ENCODE measurements at places on chromosomes 2 and 18. TPM values are rescaled to one million over a fixed set of nuclear protein-coding genes. Genes with fewer than 3 reads are reported as not detected.
A peak's percentile ranks its signal among the peaks of the same experiment; 100 is the strongest.

- no peak for DNase-seq
These were observed 61.6 kb upstream of the CCBE1 start for GRCh38 chr18:59758837-59759236.

The GAREM1 gene
- total RNA-seq: 0.14 TPM

DNA sequence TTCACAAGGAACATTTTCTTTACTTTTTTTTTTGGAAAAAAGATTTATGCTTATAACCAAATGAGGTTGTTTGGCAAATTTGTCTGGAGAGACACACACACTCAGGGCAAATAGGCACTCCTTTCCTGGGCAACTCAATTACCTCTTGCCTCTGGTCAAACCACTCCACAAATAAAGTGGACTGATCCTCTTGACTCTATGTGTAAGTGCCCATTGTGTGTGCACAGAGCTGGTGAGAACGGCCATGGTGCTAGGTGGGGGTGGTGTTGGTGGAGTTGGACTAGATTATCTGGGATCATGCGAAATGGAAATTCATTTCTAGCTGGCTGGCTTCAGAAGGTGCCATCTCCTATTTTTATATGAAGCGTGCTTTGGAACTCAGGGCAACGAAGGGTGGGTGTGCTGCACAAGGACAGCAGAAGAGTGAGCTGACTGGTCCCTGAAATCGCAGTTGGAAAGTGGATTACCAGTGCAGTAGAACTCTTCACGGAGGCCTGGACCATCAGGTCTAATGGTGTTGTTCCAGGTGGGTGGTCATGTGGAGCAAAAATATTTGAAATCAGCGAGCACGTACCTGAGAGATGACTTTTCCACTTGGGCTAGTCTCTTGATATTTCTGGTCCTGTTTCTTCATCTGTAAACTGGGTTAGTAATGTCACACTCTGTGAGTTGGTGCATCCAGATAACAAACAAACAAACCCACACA, 149.9 kb downstream of the RPIA start:
- no peak for DNase-seq

DNA sequence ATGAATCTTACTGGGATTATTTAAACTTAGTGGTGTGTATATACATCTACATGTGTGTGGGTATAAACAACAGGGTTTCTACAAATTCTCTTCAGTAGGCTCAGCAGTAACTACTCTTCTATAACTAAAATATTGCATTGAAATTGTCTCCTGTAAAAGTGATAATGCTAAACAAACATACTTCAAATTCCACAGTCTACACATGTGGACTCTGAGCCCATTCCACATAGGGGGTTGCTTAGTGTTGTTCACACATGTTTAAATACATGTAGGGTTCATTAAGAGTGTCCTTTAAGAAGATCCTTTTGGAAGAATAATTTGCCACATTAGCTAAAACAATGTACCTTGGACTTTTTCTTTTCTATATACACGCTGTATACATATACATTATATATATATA, 152.8 kb upstream of the VRK2 start:
- DNase-seq: no peak

GRCh38 chr2:31212659-31213600, 4.4 kb downstream of the CAPN14 start:
- no peak for DNase-seq

DNA sequence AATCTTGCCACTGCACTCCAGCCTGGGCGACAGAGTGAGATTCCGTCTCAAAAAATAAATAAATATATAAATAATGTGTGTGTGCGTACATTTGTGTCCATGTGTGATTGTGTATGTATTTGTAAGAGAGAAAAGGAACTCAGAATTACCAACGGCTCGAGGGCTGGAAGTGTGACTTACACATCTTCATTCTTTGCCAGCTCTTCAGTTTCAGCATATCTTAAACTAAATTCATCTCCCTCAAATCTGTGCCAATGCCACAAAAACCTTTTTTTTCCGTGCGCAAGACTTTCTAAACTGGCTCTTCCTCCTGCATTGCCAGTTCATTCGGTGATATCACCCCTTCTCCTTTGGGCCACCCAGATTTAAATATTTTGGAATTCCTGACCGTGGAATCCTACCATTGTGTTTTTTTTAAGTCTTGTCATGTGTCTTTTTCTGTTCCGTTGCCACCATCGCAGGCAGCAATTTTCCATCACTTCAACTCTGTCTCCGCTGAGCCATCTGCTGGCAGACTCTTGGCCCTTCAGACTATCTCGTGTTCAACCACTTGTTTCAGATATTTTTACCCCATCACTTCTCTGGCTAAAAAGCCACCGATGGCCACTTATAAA, 77.0 kb upstream of the ZNF532 start:
- DNase-seq: no peak

The FLACC1 gene
- total RNA-seq: 4.8 TPM

DNA sequence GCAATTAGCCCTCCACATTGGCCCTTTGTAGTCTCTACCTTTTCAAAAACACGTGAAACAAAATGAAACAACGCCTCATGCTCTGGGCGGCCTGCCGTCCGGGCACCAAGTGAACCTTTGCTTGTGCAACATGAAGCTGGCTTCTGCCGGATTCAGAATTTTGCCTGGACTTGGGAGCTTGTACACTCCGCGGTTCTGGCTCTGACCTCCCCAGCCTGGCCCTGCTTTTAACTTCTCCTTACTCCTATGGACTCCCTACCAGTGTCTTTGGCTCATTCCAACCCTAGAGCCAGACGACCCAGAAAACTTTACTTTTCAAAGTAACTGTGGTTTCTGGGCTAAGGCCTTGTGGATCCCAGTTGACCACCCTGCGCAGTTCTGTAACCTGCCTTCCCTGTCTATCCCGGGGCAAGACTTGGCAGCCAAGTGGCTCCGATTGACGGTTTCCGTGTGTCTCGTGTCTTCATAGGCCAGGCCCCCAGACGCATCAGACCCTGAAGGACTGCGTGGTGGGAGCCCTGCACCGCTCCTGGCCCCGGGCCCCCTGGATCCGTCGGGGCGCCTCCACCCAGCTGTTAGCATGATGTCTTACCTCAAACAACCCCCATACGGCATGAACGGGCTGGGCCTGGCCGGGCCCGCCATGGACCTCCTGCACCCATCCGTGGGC, 1.9 kb downstream of the OTX1 start:
- DNase-seq: no peak

- DNase-seq: no peak
These were observed 39.6 kb upstream of the SCN1A start for GRCh38 chr2:166167449-166167848.

- DNase-seq: no peak
These were observed 421.7 kb downstream of the TGIF1 start for GRCh38 chr18:3871687-3872086.

DNA sequence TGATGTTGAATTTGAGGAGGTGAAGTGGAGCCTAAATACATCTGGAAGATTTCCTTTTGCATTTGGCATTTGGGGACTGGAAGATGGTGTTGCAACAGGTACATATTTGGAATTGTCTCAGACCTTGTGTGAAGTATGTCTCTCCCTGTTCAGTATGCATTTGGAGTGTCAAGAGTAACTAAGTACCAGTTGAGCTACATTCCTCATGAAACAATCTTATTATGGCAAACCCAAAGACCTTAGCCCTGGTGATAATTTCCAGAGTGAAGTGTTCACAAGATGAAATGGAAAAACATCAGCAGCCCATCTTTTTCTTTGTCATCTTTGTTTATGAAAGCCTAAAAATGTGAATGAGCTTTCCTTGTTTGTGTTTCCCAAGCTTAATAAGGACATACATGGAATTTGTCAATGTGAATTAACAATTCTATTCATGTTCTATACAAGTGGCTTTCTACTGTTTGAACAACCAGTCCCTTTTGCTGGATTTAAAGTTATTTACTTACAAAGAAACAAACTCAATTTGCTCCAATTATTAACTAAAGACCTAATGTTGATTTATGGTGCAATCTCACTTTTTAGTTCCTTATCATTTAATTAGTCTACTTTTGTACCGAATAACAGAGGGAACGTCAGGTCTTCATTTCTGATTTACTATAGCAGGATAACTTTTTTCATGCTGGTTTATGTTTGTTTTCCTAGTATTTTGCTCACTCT, 42.1 kb upstream of the PPP1R1C start:
- DNase-seq: no peak

DNA sequence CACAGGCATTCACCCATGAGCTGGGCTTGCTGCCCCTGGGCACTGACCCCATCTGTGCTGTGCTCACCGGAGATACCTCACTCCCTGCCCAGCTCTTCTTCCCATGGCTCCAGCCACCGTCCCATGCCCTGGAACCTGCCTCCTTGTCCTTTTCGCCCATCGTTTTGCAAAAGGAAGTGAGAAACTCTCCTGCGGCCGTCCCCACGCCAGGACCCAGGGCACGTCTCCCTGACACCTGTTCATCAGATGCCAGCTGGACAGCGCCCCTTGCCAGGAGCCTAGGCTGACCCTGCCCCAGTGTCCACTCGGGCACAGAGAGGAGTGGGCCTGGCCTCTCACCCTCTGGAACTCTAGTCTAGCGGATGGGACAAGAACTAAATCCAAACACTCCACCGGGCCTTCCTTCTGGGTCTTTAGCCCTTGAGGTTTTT, 238.6 kb downstream of the SEPTIN10 start:
- DNase-seq: no peak

- DNase-seq: no peak
These were observed 22.2 kb upstream of the SMAD4 start for GRCh38 chr18:51007790-51008139.

- DNase-seq: no peak
These were observed 29.8 kb downstream of the BABAM2 start for GRCh38 chr2:27920148-27920885.

- DNase-seq: no peak
These were observed 210.7 kb downstream of the ARL4C start for GRCh38 chr2:234286118-234286598.

- peak; percentile 77 for DNase-seq
These were observed at the start of gene VAMP8 for GRCh38 chr2:85577386-85578242. Gene VAMP8 (plus strand): TSS chr2:85577586. CDS start chr2:85577647, 61 bp downstream.

- no peak for DNase-seq
These were observed 5.9 kb upstream of the FN1 start for GRCh38 chr2:215441560-215442400.

- no peak for DNase-seq
These were observed 192.2 kb upstream of the PXDN start for GRCh38 chr2:1936427-1936980.

DNA sequence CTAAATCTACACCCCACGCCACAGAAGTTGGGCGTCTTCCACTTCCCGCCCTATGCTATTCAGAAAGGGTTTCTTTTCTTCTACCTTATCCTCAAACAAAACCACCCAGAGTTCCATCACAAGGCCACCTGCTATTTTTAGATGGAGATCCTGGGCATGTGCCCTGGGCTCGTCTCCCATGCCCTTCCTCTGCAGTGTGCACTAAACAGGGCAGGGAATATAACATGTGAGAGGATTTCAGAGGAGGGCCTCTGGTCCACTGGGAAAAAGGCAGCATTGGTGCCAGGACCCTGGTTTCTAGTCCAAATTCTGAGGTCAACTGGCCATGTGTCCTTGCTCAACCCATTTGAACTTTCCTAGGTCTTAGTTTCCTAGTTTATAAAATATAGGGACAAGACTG, 320.0 kb downstream of the NCKAP5 start:
- DNase-seq: no peak

DNA sequence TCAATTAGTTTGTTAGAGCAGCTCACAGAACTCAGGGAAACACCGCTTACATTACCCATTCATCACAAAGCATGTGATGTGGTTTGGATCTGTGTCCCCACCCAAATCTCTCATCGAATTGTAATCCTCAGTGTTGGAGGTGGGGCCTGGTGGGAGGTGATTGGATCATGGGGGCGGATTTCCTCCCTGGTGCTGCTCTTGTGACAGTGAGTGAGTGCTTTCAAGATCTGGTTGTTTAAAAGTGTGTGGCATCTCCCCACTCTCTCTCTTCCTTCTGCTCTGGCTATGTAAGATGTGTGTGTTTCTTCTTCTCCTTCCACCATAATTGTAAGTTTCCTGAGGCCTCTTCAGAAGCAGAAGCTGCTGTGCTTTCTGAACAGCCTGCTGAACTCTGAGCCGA, 63.5 kb upstream of the AGPS start:
- DNase-seq: peak; percentile 32

DNA sequence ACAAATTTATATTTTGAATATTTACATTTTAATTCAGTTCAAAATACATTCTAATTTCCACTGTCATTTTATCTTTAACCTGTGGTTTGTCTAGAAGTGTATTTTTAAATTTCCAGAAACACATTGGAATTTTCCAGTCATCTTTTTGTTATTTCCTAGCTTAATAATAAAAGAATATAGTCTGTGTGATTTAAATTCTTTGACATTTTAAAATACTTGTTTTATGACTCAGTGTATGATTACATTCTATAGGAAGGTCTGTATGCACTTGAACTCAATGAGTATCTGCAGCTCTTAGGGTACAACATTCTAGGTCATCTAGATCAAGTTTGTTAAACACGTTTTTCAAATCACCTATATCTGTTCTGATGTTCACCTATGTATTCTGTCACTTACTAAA, 88.3 kb upstream of the MBOAT2 start:
- DNase-seq: no peak

The LBX2 gene
- not detected for total RNA-seq

The NXPH2 gene
- total RNA-seq: not detected

DNA sequence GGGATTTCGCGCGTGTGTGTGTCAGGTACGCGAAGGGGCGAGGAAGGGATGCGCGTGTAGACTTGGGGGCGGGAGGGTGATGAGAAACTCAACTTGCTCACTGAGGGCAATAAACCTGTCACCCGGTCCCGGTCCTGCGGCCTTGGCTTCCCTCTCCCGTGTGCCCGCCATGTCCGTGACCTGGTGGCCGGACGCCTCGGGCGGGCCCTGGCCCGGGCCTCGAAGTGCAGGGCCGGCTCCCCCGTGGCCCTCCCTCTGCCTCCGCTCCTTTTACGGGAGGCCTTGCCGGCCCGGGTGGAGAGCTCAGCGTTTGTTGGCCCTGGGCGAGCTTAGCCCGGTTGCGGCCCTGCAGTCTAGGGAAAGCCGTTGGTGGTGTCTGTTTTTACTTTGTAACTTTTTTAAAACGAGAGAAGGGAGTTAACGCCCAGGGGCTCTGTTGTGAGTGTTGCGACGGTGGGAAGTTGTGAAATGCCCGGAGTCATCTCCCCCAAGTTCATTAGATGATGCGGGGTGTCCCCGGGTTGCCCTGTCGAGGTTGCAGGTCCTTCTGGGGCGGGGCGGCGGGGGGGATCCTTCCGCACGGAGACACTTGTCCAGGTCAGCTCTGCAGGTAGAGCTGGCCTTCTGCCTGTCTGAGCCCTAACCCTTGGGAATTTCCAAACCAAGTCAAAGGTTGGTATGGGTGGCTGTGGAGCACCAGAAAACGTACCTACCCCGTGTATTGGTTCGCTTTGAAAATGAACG, 883 bp downstream of the SMCHD1 start:
- DNase-seq: peak; percentile 19

DNA sequence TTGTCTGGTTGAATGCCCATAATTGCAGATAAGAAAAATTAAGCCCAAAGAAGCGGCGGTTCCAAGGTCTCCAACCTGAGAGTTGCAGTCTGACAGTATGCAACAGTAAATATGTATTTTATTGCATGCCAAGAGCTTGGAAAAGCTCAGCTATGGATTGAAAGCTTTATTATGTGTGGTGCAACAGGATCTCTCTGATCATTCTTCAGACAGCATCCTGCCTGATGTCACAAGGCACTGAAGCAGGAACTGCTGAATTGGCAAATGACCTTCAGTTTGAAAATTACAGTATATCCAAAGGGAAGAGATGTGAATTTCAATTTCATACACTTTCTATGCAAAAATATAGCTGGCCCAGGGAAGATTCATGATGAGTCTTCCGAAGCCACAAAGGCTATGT, 42.5 kb downstream of the DOCK10 start:
- DNase-seq: no peak
